ENCODE measurements at places on chromosomes 7 and 10.

DNA sequence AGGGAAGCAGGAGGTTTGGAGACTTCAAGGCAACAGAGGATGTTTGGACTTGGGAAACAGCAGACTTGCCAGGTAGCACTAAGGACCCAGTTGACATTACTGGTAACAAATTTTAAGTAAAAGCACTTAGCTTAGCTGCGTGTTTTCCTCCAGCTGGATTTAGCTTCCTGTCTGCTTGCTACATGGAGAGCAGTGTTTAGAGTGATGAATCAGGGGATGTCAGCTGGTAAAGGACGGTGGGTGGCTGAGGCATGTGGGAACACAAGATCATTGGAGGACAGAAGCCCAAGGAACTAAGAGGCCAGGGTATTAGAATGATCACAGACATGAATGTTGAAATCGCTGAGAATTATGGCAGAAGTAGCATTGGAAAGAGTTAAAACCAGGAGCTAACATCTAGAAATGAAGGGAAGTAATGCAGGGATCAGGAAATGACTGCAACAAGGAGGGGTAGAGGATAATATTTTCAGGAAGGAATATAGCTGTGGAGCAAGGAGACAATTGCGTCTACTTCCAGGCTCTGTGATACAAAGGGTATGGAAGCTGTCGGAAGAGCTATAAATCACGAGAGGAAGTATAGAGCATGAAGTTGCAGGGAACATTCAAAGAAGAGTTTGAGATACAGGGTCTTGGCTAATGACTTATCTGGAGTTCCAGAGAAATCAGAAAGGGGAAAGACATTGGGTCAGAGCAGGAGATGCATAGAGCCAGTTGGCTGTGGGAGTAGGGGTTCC, 34.4 kb downstream of the CALD1 start:
- DNase-seq, result no peak

DNA sequence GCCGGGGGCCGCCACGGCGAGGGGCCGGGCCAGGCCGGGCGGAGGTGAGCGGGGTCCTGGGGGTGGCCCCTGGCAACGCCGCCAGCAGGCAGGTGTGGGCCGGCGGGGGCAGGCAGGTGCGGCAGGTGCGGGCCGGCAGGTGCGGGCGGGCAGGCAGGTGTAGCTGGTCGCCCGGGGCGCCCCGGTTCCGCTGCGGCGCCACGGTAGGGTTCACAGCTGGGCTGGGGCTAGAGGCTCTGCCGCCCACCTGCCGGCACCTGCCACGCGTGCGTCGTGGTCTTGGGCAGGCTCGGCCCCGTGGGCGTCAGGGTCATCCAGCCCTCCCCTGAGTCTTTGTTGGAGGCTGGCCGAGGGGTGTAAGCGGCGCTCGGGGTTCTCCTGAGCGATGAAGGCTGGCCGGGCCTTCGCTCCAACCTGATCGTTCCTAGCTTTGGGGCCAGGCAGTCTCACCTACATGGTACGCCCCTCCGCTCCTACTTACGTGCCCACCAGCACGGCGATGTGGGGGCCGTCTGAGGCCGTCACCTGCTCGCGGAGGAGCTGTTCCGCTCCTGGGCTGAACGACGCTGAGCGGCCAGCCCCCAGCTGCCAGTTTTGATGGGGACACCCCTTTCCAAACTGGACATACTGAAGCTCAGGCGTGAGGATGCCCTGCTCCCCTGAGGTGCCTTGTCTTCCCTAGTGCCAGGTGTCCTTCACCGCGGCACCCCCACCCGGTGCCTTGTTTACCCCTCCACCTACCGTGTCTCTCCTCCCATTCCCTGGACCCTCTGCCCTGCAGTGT, 493 bp downstream of the ZMIZ2 start:
- DNase-seq, result no peak

GRCh38 chr10:12351447-12351846, 2.1 kb downstream of the CAMK1D start:
- DNase-seq, result no peak

DNA sequence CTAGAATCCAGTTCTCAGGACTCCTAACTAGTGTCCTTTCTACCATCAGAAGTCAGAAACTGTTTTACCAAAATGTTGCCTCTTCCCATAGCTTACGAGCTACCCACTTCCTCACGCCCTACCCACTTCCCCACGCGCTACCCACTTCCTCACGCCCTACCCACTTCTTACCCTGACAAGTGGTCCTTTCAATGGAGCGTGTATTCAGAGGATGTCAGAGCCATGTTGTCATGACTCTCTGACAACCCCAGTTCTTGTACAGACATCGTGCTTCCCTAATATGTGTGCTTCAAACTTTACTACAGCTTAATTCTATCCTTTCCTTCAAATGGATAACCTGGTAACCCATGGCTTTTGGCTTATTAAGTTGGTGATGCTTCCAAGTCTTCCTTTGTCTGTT, 84.8 kb upstream of the PHF14 start:
- DNase-seq, result no peak

DNA sequence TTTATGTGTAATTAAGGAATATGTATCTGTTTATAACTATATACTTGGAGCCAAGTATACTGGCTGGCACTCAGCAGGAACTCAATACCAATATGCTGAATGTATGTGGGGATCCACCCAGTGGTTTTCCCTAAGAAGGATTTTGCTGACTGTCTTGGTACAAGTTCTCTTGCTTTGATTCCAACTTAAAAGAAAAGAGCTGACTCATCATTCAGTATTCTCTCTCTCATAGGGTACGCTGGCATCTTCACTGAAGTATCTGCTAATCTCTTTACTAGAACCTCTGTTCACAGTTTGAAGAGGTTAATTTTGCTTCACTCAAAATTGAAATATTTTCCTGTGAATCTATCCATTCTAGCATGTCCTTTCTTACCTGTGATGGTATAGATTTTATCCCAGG, 1044.8 kb downstream of the CNTNAP2 start:
- no peak for DNase-seq

DNA sequence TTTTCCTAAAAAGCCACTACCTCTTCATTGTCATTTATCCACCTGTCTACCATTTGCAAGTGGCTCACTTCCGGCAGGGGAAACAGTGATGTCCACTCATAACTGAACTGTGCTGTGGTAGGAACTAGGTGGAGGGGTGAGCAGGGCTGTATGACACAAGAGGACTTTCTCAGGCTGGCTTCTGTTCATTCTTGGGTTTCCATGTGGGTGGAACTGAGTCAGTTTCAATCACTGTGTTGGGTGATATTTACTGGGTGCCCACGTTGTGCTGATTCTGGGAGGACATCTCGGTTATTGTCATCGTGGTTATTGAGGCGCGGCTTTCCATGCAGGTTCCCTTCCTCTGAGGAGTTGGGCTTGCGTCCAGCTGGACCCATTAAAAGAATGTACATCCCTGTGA, 38.8 kb downstream of the RAMP3 start:
- DNase-seq, result no peak

DNA sequence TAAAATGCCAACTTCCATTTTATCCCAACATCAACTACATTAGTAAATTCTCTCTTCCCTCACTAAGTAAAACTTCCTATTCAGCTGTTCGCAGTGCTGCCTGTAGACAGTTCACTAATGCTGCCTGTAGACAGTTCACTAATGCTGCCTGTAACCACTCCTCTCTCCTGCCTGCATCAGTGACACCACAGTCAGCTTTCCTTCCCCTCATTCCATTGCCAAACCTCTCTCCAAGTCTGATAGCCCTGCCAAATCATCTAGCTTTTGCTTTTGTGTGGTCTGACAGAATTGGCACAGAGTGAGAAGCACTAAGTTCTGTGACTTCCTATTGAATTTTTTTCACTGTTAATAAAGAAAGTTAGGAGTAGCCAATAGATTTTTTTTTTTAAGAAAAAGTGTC, 43.0 kb upstream of the MACC1 start:
- DNase-seq, result no peak

- no peak for DNase-seq
These were observed 99.9 kb downstream of the LRRN3 start for GRCh38 chr7:111190804-111191203.

GRCh38 chr10:98254234-98254974, 13.6 kb downstream of the LOXL4 start:
- no peak for DNase-seq

GRCh38 chr10:31268444-31269303, 50.3 kb upstream of the ZEB1 start:
- DNase-seq, result no peak

DNA sequence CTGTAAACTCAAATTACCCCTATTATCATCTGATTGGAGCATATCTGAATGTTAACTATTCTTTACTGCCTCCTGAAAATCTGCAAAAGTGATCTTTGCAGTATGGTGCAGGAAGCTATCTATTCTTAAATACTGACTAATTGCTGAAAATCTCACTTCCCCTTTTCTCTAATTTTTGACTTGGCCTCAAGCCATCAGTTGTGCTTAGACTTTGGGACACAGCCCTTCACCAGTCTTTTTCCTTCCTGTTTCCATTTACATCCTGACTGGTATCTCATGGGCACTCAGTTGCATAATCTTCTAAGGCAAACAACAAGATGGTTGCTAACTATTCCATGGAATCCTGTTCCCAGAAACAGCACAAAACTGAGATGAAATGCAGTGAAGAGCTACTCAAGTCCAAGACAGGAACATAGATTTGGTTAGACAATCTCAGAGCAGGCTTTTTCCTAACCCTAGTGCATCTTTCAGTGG, 228.5 kb downstream of the SORCS1 start:
- DNase-seq, result no peak

DNA sequence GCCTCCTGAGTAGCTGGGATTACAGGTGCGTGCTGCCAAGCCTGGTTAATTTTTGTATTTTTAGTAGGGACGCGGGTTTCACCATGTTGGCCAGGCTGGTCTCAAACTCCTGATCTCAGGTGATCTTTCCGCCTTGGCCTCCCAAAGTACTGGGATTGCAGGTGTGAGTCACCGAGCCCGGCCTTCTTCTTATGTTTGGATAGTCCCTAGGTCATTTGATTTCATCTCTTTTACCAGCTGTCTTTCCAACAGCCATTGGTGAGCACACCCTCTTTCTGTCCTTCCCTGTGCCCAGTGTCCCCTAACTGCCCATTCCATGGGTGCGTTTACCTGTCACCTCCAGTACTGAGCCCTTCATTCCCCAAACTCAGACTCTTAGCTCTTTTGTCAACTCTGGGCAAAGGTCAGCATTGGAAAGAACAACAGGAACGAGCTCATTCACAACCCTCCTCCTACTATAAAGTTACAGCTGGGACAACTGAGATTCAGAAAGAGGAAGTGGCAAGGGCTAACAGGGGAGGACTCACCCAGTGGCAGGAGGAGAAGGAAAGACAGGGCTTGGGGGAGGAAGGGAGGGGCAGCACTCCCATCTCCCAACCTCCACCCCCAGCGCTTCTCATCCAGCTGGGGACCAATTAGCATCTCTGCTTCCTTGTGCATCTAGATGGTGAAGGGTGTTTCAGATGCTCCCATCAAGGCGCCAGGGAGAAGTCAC, 5.6 kb downstream of the SSC4D start:
- no peak for DNase-seq

- DNase-seq, result no peak
These were observed 105.6 kb downstream of the ZNF22 start for GRCh38 chr10:45106236-45106856.

- no peak for DNase-seq
These were observed 3.4 kb upstream of the ARHGAP22 start for GRCh38 chr10:48608279-48608681.

- no peak for DNase-seq
These were observed 133.6 kb downstream of the CUBN start for GRCh38 chr10:16995867-16996529.

GRCh38 chr10:75980419-75981002, 549.1 kb downstream of the LRMDA start:
- DNase-seq, result no peak

DNA sequence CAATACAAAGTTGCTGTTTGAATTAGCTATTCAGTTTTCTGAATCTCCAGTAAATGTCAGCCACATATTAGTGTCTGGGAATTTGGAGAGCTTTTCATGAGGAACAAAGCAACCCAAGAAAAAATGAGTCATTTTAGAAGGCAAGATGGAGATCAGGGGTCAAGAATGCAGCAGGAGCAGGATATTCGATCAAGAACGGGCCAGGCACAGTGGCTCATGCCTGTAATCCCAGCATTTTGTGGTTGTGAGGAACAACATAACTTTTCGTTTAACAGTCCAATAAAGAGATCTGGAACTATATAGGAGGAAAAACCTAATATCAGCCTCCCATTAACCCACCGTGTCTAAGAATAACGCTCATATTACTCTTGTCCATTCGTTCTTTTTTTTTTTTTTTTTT, 600.5 kb downstream of the MAGI2 start:
- no peak for DNase-seq

DNA sequence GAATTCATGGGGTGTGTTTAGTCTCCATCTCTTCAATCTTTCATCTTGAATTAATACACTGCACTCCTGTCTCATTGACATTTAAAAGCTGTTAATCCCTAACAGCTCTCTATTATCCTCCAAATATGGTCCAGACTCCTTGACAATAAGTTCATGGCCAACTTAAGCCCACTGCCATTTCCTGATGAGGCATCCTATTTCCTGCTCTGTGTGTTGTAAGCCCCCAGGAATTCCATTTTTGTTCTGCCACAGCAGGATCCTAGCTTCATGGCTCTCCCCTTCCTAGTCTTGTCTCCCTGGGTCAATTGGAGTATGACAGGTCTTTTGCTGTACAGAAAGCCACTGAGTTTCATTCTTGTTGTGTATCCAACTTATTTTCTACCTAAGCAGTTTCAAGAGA, 218.8 kb downstream of the OTUD1 start:
- no peak for DNase-seq

DNA sequence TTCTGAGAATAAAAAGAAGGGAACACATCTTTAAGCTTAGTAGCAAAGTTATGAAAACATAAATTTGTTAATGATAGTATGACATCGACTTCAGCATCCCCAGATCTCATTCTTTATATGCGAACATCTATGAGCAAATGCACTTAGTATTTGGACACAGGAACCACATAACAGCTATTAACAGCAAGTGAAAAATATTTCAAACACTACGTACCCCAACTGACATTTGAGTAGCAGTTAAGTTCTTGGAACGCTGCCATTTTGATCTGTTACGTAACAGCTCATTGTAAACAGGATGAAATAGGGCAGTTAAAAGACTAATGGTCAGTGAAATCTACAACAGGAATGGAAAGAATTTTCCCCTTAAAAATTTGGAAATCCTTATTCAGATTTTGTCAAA, 428.9 kb downstream of the TNS3 start:
- DNase-seq, result no peak

DNA sequence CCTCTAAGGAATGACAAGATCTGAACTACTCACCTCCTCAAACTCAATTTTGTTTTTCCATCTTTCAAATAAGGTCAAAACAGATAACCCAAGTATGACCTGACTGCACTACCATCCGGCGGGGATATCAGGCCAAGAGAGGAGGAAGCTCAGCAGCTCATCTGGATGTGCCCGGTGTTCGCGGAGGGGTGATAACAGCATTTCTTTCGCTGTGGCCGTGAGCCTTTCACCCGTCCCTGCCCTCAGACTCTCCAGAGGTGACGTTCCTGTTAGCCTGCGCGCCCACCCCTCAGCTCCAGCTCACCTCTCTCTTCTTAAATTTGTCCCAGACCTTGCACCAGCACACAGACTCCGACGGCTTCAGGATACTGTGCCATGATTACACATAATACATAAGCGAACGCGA, 526 bp downstream of the ZNF248 start:
- no peak for DNase-seq

- no peak for DNase-seq
These were observed 199.5 kb upstream of the PPP2R2D start for GRCh38 chr10:131701131-131701947.
